ENCODE measurements at places on chromosomes 6 and 20.

GRCh38 chr6:160274871-160275510 lies 16.4 kb upstream of the SLC22A2 start:
- DNase-seq, result no peak

- no peak for DNase-seq
Observed at GRCh38 chr6:36130667-36131510, 576 bp downstream of the MAPK13 start.

- no peak for DNase-seq
Observed at GRCh38 chr6:152474354-152474753, 162.8 kb downstream of the SYNE1 start.

DNA sequence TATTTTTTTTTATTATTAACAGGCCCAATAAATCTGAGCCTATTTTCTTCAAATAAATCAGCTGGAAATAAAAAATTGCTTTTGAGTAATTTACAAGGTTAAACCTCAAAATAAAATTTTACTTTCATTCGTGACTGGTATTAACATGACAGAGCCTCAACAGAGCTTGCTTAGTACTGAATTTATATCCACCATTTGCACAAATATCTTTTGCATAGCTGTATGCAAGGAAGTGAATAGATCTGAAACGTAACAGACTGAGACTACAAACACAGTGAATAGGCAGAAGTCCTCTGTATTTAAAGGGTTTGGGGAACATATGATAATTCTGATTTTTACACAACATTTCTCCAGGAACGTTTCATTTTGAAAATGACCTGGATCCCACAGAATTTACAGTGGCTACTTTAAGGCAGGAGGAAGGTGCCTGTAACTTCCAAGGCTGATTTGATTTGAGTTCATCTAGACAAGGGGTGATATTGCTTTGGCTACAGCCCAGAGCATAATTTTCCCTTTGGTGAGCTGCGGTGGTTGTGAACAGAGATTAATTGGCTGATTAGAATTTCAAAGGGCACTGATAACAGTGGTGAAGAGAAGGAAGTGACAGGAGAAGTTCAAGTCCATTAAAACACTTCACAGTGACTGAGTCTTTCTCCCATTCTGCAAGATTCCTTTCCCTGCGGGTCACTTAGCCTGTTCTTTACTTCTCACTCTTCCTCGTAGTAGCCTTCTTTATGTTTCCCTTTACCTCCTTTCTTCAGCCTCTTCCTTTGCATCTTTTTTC lies 121.2 kb upstream of the SASH1 start:
- DNase-seq, result no peak

DNA sequence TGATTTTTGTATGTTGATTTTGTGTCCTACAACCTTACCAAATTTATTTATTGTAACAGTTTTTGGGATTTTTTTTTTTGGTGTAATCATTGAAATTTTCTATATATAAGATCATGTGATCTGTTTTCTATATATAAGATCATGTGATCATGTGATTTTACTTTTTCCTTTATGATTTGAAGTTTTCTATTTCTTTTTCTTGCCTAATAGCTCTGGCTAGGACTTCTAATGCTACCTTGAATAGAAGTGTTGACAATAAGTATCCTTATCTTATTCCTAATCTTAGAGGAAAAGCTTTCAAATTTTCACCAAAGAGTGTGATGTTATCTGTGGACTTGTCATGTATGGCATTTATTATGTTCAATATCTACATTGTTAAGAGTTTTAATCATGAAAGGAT lies 69.7 kb downstream of the TNFAIP3 start:
- no peak for DNase-seq

GRCh38 chr6:22833191-22833590 lies 263.8 kb downstream of the HDGFL1 start:
- no peak for DNase-seq

- no peak for DNase-seq
Observed at GRCh38 chr20:20778676-20779075, 66.2 kb upstream of the RALGAPA2 start.

- no peak for DNase-seq
Observed at GRCh38 chr6:168649209-168649608, 208.2 kb downstream of the SMOC2 start.

- no peak for DNase-seq
Observed at GRCh38 chr20:507761-508332, 35.7 kb downstream of the CSNK2A1 start.

GRCh38 chr6:27577922-27578321 lies 105.0 kb upstream of the ZNF184 start:
- DNase-seq, result no peak

DNA sequence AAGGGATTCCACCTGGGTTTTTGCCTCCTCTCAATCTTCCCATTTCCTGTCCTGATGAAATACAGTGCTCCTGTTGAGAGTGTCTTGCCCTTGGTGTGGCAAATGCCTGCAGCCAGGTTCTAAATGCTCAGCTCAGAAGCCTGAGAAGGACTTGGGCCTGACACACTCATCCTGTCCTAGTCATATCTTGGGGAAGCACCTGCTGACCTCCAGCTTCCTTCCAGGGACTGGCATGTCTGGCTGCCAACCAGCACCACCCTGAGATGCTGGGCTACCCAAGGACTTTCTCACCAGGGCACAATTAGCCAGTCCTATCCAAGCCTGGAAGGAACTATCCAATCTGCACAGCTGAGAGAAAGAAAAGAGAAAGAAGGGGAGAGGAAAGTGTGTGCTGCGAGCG lies 43.4 kb downstream of the LRFN2 start:
- DNase-seq, result no peak

DNA sequence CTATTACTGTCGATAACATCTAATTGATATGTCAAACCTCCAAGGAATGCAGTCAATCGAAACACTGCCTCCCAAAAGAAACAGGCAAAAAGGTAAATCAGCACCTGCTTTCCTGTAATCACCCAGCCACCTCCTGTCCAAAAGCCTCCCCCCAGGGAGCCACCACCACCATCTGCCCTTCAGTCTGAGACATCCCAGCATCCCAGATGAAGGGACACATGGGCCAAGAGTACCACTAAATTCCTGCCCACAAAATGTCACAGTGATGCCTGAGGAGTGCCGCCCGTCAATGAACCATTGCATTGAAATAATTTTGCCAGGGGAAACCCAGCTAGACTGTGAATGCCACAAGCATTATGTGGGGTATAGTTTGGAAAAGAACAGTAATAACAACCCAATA lies 401.7 kb downstream of the ZFAND3 start:
- DNase-seq, result no peak

DNA sequence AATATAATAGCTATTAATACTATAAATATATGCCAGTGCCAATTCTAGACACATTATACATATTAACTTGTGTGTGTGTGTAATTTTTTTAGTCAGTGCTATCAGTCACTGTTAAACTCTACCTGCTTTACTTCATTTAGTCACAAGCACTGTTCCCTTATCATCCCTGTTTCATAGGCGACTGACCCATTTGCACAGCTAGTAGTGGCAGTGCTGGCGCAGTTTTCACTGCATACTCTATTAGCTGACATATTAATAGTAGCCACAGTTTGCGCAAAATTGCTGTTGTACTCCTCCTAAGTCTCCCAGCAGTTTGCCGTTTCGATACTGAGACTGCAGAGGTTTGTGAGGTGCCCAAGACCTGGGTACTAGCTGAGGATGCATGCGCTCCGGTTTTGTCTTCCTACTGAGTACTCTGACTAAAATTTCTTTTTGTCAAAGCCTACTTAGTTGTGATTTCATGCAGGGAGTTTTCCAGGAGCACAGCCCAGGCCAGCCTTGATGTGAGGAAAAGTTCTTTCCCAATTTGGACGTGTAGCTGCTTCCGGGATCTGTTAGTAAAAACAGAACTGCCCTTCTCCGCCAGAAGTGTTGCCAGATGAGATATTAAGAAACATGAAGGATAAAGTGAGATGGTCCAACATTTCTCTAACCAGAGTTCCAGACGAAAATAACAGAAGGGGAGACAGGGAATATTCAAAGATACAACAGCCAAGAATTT lies 5.6 kb downstream of the BAG2 start:
- no peak for DNase-seq

GRCh38 chr6:150334790-150335783 lies 33.7 kb upstream of the IYD start:
- DNase-seq, result peak; percentile 48

DNA sequence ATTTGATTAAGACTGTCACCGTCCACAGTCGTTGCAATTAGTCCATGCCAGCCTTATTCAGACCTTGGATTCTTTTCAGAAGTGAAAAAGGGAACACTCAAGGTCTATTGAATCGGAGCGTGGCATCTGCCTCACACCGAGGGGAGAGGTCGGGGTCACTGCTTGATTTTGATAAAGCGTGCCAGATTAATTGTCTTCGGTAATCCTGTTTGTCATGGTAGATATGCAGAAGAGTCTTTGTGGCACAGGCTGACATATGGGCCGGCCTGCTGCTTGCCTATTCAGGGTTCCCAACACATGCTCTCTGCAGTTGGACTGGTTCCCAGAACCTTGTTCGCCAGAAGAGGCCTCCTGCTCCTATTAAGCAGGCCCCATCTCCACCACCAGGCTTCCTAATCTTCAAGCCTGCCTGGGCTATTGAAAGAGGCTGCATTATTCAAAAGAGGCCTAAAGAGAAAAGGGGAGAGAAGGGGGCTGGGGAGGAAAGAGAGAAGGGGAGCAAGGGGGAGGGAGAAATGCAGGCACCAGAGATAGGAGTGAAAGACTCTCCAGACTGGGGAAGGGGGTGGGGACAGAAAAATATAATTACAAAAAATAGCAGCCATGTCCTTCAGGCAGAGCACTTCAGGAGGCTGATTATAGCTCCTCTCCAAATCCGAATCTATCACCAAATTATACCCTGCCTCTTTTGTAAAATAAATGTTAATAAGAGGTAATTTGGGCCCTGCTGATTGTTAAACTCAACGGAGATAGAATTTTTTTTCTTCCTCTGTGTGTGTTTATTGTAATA lies 611.3 kb downstream of the HDGFL1 start:
- DNase-seq, result peak; percentile 80

DNA sequence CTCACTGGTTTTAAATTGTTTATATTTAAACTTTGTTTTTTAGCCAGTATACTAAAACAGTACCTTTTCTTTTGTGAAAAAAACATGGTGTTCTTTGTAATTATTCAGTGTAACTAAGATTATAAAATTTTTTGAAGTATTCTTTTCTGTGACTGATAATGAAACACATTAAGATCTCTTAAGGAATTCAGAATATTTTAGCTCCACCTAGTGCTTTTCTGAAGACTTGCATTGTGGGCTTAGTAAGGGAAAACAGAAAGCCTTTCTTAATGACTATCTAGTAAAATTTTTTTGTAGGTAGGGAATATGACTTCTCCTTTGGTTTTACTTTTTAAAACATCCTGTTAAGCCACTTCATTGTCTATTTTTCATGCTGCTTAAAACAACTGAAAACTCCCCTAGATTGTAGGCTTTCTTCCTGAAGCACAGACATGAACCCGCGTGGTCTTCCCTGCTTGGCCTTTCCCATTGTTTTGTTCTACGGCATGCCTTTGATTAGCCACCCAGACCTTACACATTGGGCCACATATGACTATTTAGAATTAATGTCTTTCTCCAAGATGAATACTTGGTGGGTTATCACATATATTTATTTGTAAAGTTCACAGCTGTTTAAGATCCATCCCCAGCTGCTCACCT lies 72.1 kb downstream of the AFDN start:
- peak; percentile 19 for DNase-seq

GRCh38 chr20:51423810-51424209 lies 118.7 kb downstream of the NFATC2 start:
- no peak for DNase-seq

DNA sequence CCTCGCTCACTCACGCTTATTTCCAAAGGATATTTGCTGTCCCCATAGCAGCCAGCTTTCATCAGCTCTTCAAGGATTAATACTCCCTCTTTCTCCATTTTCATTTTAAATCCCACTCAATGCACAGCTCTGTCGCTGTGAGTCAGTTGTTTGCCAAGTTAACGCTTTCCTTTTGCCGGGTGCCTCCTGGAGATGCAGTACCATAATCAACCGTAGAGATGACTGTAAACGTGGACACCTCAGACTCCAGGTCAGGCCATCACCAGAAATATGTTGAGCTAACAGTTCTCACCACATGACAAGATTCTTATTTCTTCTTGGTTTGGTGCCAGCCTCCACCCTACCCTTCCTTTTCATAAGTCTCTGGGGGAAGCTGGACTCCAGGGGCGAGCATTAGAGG lies 66.6 kb upstream of the TAB2 start:
- DNase-seq, result no peak

- DNase-seq, result peak; percentile 58
Observed at GRCh38 chr6:108782179-108783041, 65.8 kb upstream of the ARMC2 start.
